Anterior cingulate cortex (tissue), 58 donors: ENCODE measurements at places on chromosomes 1 and 21.

DNA sequence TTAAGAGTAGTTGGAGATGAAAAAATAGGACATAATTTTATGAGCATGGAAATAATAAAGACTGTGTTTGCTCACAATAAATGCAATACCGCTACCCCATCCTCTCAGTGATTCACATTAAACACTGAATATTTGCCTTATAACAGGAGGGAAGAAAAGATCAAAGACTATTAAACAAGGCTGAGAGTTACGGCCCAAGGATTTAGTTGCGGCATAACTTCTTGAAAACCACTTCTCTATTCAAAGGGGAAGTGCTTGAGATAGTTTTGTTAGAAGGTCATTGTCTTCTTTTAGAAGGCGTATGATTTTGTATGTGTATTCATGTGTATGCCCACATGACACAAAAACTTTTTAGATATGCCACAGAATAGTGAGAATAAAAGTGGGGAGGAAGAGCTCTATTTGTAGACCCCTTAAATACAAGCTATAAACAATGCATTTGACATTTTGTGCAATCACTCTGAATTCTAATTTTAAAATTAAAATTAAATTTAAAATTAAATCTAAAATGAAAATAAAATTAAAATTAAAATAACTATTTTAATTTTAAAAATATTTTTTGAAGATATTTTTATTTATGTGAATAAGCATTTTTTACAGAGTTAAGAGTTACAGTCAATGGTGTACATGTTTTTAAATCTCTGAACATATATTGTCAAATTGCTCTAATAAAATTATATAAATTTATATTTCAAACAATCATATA is 986.6 kb upstream of the ADAMTS5 start:
- no peak for DNase-seq

- DNase-seq, result no peak
Observed at GRCh38 chr21:45541221-45542039, 810 bp downstream of the SLC19A1 start.

GRCh38 chr1:182794676-182795201 is 5.2 kb downstream of the NPL start:
- no peak for DNase-seq

DNA sequence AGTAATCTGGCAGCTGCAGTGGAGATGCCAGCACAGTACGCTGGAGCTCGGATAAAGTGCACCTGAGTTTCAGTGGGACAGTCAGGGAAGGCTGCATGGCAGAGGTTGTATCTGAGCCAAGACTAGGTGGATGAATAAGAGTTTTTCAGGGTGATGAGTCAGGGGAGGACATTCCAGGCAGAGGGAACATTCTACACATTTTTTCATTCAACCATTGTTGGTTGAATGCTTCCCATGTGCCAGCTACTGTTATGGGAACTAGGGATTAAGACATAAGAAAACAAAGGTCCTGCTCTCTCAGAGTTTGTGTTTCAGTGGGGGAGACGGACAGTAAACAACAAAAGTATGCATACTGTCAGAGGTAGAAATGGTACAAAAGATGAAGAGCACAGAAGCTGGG is 5.2 kb downstream of the LEPR start:
- no peak for DNase-seq

GRCh38 chr1:96927125-96927524 is 205.5 kb downstream of the PTBP2 start:
- DNase-seq, result no peak

DNA sequence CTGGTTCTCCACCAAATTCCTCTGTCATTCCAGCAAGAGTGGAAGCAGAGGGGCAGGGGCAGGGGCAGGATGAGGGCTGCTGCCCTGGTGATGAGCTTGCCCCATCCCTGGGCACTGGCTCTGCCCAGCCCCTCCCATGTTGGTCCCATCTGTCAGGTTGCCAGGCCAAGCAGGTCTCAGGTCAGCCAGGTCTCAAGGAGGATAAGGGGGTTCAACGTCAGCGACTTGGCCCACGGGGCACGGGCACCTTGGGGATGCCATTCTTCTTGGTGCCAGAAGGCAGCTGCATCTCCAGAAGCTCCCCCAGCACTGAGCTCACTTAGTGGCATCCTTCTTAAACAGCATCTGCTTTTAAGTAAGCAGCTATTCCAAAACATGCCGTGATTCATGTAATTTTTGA is 133.1 kb downstream of the AJAP1 start:
- no peak for DNase-seq

- no peak for DNase-seq
Observed at GRCh38 chr1:187763465-187763864, 934.7 kb downstream of the PLA2G4A start.

DNA sequence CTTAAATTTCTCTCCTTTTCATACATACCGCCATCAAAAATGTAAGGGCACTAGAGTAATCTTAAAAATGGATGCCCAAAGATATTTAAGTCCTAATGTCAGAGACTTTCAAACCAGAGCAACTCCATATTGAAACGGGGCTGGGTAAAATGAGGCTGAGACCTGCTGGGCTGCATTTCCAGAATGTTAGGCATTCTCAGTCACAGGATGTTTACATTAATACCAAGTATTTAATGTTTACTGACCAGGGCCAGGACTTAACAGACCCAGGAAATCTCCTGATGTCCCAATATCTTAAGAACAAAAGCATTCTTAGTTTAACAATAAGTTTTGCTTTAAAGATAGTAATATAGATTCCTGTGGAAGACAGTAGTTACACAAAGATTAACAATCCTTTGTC is 563.9 kb upstream of the BEND5 start:
- DNase-seq, result no peak

GRCh38 chr1:15756143-15757015 is 2.2 kb upstream of the FBLIM1 start:
- no peak for DNase-seq

GRCh38 chr21:44966135-44967081 is 26.6 kb downstream of the SLX9 start:
- no peak for DNase-seq

DNA sequence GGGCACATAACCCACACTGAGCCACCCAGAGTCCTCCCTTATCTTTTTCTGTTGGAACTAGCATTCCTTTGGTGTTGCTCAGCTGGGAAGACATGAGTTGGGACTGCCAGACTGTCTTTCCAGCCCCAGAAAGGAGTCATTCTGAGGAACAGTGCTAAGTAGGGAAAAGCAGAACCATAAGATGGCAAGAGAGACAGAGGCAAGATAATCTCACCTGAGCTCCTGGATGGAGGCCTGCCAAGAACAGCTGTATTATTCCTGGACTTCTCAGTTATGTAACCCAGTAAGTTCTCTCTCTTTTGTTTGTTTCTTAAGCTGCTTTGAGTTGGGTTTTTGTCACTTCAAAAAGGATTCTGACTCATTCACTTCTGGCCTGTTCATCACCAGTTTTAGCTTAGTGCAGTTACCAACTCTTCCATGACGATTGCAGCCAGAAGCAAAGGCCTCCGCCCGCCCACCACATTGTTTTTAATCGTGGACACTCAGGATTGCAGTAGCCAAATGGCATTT is 134.4 kb downstream of the OMA1 start:
- DNase-seq, result no peak

GRCh38 chr1:234316937-234317336 is 56.3 kb upstream of the COA6 start:
- no peak for DNase-seq

- no peak for DNase-seq
Observed at GRCh38 chr1:63819795-63820194, 46.0 kb downstream of the ROR1 start.

GRCh38 chr1:111882986-111883560 is 106.4 kb downstream of the KCND3 start:
- no peak for DNase-seq

DNA sequence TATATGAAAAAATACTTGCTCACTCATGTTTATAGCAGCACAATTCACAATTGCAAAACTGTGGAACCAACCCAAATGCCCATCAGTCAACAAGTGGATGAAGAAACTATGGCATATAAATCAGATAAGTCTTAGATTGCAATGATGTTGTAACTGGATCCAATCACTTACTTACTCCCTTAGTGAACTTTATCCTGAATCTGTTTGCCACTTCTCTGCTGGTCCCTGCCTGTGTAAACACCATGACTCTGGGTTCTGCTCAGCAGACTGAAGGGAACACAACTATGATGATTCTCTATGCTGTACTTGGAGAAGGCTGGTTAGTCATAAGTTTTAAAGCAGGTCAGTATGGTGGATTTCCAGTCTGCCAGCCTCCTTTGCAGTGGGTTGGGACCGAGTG is 391.2 kb downstream of the RWDD3 start:
- DNase-seq, result no peak

DNA sequence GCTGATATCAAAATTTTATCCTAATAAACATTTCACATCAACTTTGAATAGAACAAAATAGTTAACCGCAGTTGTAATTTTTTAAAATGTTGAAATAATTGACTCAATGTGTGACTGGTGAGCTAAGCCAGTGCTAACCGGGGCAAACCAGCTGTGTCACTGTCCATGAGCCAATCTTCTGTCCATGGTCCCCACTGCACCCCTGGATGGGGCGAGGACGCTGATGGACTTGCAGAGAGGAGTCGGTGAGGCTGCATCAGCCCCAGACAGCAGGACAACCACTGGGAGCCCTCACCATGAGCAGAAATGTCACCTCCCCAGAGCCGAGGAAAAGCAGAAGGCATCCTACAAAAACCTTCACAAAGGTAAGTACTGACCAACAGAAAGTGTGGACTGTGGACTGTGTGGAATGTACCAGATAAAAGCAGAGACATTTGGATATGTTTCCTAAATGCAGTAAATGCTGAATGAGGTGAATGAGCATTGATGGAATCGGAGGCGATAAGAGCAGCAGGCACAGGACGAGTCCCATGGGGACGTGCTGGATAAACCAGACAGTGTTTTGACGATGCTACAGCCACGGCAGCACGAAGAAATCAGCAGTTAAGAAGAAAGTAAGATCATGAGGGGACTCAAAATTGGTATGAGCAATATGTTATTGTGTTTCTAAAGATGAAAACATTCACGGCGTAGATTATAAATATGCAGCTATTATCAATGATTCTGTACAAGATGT is 115.0 kb upstream of the BACE2 start:
- DNase-seq, result no peak

- no peak for DNase-seq
Observed at GRCh38 chr21:17585875-17586450, 26.7 kb downstream of the BTG3 start.

DNA sequence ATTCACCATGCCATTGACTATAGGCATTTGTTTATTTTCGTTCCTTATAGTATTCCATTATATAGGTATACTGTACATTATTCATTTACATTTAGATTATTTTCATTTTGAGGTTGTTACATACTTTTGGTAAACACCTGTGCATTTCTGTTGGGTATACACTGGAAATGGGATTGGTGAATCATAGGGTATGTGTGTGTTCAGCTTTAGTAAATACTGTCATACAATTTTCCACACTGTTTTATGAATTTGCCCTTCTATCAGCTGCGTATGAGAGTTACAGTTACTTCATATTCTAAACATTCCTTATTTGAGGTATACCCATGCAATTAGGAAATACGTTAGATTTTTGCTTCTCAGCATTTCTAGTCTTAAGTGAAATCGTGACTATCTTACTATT is 55.1 kb upstream of the FASLG start:
- no peak for DNase-seq

DNA sequence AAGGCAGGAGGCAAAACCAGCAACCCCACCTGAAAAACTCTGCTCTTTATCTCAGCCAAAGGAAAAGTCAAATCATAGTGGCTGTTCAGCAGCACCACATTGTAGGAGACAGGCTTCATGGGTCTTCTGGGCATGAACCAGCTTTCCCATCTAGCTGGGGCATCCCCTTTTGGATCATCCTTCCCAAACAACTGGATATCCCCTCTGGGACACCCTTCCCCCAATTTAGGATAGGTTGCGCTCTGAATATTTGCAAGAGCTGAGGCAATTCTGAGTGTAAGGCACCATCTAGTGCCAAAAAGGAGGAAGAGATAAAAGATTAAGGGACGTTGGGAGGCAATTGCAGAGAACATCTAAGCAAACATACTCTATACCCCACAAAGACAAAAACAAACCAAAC is 295.8 kb downstream of the MATN1 start:
- DNase-seq, result no peak

DNA sequence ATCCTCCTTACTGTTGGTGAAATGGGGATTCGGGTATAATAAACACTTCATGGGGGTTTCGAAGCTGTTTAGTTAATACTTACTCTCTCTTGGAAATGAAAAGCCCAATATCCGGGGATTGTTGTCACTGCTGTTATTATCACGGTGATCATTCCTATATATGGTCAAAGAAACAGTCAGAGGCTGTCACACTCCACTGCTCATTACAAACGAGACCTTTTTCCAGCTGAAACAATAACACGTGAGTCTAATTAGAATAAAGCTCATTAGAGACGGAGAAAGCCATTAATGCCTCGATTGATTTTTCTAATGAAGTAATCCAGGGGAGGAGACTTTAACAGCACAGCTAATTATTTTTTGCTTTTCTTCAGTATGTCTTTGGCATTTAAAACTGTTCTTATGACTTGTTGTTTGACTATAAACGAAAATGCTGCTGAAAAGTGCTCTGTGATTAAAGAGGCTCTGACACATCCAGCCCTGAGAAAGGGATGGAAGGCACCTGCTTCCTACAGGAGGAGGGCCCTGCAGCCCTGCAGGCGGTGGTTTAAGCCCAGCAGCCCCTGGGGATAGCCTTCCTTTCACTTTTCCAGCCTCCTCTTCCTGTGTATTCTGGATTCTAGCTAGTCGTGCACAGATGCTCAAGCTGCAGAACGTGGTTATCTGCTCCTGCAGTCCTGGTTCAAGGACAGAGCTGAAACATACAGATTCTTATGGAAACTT is 143.6 kb downstream of the EDEM3 start:
- DNase-seq, result no peak
